Glutamatergic neuron (in vitro differentiated cells): ENCODE measurements at places on chromosomes 3 and 15. TPM values are rescaled to one million over a fixed set of nuclear protein-coding genes. Genes with fewer than 3 reads are reported as not detected.

The FYTTD1 gene
- total RNA-seq: 51.6 TPM

The GP9 gene
- total RNA-seq: not detected

The GUCA1C gene
- not detected for total RNA-seq

The PRR20G gene
- total RNA-seq: not detected

- peaks cover 2% of the 10 kb centered on the region for H3K27me3 ChIP-seq
- peaks cover 9% of the 10 kb centered on the region for H3K4me1 ChIP-seq
- H3K36me3 ChIP-seq: no peaks in the 10 kb centered on the region
- H3K27ac ChIP-seq: no peak overlapping the region
- DNase-seq: no peak
Measured at GRCh38 chr3:58163234-58163633, 47.5 kb downstream of the DNASE1L3 start.

DNA sequence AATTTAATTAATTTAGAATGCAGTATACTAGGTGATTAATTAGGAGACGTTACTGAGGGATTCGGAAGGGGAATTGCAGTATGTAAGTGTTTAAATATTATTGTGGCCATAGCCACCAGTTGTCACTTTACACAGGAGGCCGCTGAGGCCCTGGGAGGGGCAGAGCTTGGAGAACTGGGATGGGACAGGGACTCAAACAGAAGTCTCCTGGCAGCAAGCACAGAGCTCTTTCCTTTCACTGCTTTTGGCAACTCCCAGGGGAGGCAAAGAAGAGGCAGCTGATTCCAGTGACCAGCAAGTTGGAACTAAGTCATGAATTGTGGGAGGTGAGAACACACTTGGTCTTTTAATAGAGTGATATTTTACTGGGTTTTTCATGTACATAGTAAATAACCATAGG is 248.6 kb downstream of the RPLP1 start:
- no peak for DNase-seq
- H3K27ac ChIP-seq: no peak overlapping the region
- H3K4me1 ChIP-seq: peaks cover 3% of the 10 kb centered on the region
- no peak overlapping the region for H3K4me3 ChIP-seq
- H3K27me3 ChIP-seq: peaks cover 3% of the 10 kb centered on the region

DNA sequence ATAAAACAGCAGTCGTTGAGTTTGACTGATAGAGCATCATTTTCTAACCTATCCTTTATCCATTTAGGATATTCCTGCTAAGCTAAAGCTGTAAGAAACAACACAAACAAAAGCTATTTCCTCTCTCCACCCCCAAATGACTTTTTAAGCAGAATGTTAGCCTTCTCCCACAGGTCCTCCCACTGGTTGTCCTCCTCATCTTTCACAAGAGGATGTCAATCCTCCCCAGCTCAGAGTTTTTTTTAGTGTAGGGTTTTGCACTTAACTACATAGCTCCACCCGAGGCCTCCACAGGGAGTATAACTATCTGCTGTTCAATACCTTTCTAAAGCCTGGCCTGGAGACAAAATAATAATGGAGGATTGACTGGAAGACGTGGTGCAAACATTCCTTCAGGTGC is 7.8 kb downstream of the SETMAR start:
- DNase-seq: no peak
- H3K27ac ChIP-seq: no peak overlapping the region
- peaks cover 5% of the 10 kb centered on the region for H3K4me1 ChIP-seq
- peaks cover 9% of the 10 kb centered on the region for H3K36me3 ChIP-seq
